ENCODE measurements at places on chromosomes 7 and 10. TPM values are rescaled to one million over a fixed set of nuclear protein-coding genes. Genes with fewer than 3 reads are reported as not detected.
A peak's percentile ranks its signal among the peaks of the same experiment; 100 is the strongest.

DNA sequence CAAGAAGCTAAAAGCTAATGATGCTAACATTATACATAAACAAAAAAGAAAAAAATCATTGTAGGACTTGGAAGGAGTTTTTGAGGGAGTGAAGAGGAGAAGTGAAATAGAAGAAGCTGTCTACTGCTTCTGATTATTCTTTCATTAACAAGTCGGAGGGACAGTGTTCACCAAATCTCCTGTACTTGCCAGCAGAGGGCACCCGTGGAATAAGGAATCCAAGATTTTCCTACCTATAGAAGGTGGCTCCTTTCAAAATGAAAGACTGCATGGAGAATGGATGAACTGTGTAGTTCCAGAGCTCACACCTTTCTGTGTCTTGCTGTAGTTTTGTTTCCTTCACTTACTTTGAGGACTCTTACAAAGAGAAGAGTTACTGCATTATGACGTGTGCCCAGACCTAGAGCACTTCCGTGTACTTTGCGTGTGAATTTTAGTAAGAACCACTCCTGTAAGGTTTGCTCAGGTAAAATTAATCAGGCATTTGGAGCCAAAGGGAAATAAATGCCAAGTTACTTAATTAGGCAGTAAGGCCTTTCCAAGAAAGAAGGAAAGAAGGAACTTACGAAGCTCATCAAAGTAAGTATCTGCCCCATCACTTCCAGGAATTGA is 145.1 kb downstream of the SEMA3D start:
- DNase-seq: peak; percentile 58

The UTF1 gene
- not detected for total RNA-seq

The SNCG gene
- total RNA-seq: 9.4 TPM

DNA sequence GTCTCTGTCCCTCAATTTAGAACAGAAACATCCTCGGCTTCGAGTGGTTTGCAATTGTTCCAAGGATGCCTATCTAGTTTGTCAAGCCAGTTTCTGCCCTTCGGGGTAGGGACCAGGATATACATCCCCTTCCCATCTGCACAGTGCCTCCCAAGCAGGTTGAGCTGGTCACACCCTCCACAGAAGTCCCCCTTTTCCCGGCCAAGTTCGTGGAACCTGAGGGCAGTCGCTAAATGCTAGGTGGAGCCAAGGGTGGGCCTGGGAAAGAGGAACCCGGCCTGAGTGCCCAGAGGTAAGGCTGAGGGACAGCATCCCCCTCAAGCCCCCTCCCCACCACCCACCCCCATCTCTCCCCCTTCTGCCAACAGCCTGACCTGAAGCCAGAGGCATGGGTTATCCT is 62.4 kb upstream of the NANOS1 start:
- no peak for DNase-seq

The ANXA8 gene
- total RNA-seq: not detected

DNA sequence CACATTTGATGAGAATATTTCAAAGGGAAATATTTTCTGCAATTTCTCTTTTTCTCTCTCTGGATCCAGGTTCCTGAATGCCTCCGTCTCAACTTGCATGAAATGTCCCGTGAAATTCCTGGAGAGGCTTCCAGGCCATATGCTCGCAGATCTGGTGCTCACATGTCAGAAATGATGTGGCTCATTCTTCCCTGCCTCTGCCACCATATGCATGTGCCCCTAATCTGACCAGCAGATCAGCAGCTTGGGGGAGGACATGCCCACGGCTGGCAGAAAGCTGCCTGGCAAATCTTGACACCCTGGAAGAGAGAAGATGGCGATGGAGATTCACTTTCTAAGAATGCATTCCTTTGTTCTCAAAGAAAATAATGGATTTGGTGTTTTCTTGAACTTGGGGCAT is 490.7 kb downstream of the RPS24 start:
- DNase-seq: no peak

- no peak for DNase-seq
Observed at GRCh38 chr10:113364227-113364626, 188.6 kb upstream of the HABP2 start.

The CYP2C8 gene
- 0.17 TPM for total RNA-seq

The RBP4 gene
- not detected for total RNA-seq

GRCh38 chr7:159118197-159118595 is 26.5 kb downstream of the VIPR2 start:
- no peak for DNase-seq

GRCh38 chr10:91198781-91199180 is 21.7 kb upstream of the PCGF5 start:
- DNase-seq: no peak

DNA sequence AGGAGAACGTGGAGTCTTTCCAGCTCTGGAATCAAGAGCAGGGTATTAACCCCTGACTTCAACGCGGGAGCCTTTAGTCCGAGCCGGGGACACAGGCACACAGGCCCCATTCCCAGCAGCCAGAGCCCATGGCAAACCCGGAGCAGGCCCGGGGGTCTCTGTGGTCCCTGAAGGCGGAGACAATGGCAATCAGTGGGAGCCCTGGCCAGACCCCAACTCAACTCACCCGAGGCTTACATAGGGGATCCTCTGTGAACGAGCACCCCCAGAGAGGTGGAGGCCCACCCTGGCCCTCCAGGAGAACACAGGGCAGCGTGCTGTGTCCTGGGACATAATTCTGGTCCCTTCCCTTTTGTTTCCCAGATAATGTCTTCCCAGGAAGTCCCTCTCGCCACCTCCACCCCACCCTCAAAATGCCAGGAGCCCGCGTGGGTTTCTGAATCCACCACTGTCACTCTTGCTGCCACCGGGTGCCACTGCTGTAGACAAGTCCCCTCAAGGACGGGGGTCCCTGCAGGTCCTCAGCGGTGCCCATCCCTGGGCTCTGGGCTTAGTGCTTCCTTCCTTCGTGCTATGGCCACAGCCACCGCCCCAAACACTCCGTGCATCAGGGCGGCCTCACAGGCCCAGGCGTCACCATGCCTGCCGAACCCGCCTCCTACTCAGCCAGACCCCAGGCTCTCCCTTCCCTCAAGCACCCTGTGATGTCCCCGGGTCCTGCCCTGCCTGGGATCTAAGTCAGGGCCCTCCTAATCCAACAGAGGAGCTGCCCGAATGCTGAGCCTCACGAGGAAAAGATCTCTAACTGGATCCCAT is 28.6 kb upstream of the PPP2R2D start:
- no peak for DNase-seq

- DNase-seq: no peak
Observed at GRCh38 chr10:88392222-88392621, 190.9 kb downstream of the RNLS start.

The FZD8 gene
- 5.6 TPM for total RNA-seq

- no peak for DNase-seq
Observed at GRCh38 chr7:28418311-28418710, 6.0 kb downstream of the CREB5 start.

DNA sequence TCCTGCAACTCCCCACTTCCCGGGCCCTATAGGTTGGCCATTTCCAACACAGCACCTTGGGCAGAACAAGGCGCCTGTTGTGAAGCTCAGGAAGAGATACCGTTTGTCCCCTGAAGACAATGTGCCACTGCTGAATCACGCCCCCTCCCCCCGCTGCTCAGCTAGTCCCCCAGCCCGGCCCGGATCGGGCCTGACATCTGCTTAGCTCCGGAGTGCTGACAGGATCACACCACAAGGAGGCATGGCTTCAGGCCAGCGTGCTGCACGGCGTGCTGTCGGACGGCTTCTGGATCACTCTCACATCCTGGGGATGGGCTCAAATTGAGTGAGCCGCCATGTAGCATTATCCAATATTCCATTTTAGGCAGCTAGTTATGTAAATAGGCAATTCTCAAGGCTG is 62.1 kb upstream of the EFCAB10 start:
- peak; percentile 41 for DNase-seq

DNA sequence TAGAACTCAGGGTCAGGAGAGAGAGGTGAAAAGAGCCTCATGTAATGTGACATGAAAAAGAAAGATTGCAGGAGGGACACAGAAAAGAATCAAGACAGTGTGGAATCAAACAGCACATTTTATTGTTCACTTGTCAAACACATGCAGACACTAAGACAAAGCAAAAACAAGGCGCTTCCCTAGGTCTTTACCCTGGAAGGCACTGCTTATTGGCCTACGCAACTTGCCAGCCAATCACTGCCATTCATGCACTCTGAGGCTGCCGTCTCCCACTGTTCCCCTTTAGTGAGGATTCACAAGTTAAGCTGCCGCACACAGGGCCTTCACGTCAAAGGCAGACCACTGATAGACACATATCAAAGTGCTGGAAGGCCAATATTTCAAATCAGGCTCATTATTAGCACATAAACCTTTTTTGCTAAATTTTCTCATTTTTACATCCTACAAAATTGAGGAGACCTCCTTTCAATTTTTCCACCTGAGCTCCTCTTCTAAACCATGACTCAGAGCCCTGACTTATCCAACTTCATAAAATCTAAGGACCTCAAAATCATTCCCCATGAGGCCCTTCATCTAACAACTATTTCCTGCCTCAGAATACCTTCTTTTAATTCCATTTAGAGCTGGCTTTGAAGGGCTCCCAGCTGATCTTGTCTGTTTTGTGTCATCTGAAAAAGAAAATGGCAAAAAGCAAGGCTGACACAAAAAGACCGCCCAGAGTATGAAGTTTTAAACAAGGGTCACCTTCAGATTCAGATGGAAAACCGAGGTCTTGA is 149.4 kb downstream of the CHCHD3 start:
- DNase-seq: no peak

GRCh38 chr7:1928645-1929348 is 258.7 kb downstream of the ELFN1 start:
- DNase-seq: no peak

DNA sequence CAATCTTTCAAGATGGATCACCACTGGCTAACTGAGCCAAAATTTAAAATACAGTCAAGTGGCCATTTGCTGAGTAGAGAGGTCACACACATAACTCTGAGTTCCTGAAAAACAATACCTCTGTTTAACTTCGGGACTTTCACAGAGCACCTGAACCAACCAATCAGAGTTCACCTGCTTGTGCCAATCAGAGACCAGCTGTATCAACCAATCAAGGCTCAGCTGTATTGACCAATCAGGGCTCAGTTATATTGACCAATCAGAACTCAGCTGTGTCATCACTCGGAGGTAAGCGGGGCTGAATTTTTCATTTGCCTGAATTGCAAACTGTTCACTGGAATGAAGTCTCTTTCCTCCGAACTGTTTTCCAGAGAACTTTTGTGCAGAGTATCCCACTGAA is 10.0 kb upstream of the CPXM2 start:
- DNase-seq: no peak

The TMEM270 gene
- total RNA-seq: not detected

The AGR2 gene
- not detected for total RNA-seq

The CYP3A7 gene
- not detected for total RNA-seq

- no peak for DNase-seq
Observed at GRCh38 chr10:2137549-2138174, 400.3 kb upstream of the ADARB2 start.
